ENCODE measurements at places on chromosomes 1 and 21. TPM values are rescaled to one million over a fixed set of nuclear protein-coding genes. Genes with fewer than 3 reads are reported as not detected.

SPRR4 gene
- not detected for total RNA-seq

BNIPL gene
- total RNA-seq = 0.63 TPM

TCHHL1 gene
- not detected for total RNA-seq

CELA2B gene
- not detected for total RNA-seq

TDRD5 gene
- total RNA-seq = not detected

S100A7A gene
- total RNA-seq = not detected

PM20D1 gene
- total RNA-seq = not detected

RBP7 gene
- not detected for total RNA-seq

DNALI1 gene
- not detected for total RNA-seq

FBLIM1 gene
- not detected for total RNA-seq

CLSTN1 gene
- total RNA-seq = 77.7 TPM

DNA sequence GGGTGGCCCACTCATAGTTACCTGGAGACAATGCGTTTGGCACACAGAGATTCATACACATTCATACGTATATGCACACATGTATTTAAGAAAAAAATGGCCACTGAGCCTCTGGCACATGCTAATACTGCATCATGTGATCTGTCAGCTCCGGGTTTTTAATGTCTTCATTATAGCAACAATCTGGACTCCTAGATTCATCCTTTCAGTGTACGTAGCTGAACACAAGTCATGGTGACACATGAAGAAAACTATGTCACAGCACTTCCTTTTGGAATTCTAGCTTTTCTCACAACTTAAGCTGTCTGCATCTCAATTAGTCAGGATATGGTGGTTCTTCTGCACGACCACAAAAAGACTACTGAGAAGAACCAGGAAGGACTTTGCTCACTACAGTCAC, 24.7 kb downstream of the HSF2BP start:
- DNase-seq = no peak

DNA sequence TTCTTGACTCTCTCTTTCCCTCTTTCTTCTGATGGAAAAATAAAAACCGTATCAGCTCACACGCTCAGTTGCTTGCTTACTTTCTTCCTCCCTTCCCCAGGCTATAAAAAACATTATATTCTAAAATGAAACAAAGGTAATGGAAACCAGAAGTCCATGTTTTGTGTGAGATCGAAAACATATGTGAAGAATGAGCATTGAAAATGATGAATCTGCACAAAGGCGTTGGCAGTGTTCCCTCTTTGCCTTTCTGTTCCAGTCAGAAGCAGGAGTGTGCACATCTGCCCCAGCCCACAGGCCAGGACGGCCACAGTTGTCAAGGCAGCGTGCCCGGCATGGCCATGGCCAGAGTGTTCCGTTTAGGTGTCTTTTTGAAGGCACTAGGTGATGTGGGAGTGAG, 185.3 kb upstream of the USP24 start:
- no peak for DNase-seq

GRCh38 chr1:245085508-245086095, 69.2 kb upstream of the KIF26B start:
- no peak for DNase-seq

DNA sequence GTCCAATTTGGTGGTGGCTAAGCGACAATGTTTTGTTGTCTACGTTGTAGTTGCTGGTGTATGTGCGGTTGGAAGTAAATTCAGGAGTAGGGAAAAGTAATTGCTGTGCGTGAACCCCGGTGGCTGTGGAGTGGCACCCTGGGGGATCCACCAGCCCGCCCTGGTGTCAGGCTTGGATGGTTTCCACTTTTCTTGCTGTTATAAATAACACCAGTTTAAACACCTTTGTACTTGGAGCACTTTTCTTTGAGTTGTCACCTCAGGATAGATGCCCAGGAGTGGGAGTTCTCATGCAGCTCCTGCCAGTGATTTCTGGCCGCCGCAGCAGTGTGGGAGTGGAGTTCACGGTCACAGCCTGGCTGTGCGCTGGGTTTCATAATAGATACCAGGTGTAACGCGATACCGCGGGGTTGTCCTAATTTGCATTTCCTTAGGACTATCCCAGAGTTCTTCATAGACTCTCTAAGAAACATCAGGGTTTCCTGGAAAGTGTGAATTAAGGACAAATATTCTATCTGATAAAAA, 12.8 kb upstream of the TMEM200B start:
- no peak for DNase-seq

DNA sequence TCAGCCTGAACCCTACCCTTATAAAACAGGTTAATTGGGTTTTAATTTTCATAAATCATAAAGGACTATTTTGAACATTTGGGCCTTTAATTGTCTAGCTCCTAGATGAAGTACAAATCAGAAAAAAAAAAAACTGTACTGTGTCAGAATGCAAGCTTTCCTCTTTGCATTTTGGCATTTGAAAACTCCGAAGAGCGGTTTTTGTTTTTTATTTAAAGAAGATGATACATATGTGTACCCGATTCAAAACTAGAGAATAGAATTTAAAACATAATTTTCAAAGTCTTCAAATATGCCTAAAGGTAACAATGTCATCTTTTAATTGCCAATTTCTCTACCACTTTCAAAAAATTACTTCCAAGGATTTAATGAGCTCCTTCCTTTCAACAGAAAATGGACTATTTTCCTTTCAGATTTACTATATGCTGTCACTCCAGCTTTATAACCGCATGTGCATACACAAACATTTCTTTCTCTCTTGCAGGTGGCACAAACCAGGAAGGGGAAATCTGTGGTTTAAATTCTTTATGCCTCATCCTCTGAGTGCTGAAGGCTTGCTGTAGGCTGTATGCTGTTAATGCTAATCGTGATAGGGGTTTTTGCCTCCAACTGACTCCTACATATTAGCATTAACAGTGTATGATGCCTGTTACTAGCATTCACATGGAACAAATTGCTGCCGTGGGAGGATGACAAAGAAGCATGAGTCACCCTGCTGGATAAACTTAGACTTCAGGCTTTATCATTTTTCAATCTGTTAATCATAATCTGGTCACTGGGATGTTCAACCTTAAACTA, 33.7 kb downstream of the MRPL39 start:
- DNase-seq = no peak

GRCh38 chr21:34189506-34189905, 116.1 kb downstream of the MRPS6 start:
- peak; percentile 48 for DNase-seq

DNA sequence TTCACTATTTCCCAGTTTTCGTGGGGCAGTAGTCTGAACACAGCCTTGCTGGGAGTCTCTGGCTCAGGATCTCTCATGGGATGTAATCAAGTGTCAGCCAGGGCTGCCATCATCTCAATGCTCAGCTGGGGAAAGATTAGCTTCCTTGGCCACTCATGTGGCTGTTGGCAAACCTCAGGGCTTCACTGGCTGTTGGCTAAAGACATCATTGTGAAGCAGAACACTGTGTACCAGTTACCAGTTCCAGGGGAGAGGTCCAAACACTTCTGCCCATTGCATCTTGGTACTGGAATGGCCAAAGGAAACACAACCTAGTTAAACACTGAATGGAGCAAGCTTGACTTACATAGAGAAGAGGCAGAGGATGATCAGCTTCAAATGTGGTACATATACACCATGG, 33.7 kb downstream of the AADACL4 start:
- DNase-seq = no peak

DNA sequence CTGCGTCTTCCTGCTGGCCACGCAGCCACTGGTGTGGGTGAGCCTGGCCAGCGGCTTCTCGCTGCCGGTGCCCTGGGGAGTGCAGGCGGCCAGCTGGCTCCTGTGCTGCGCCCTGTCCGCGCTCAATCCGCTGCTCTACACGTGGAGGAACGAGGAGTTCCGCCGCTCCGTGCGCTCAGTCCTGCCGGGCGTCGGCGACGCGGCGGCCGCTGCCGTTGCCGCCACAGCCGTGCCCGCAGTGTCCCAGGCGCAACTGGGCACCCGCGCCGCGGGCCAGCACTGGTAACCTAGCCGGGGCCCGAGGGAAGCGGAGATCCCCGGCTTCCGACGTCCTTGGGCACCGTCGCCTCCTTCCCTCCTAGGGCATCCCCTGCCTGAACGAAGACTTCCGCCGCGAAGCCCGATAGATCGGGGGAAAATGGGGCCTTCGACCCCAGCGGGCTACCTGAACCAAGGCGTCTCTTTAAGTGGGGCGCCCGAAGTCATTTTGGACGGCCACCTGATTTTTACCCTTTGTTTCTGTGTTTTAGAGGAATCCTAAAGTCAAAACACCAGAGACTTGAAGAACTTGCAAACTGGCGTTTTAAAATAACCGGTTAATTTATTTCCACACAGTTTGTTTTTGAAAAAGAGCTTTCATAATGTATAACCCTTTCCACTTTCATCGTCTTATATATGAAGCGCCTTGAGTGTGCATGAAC, 2.0 kb downstream of the GPR88 start:
- DNase-seq = no peak

GRCh38 chr1:213393860-213394259, 342.8 kb downstream of the RPS6KC1 start:
- DNase-seq = no peak

- no peak for DNase-seq
Observed at GRCh38 chr1:183143576-183144315, 42.3 kb upstream of the LAMC2 start.

DNA sequence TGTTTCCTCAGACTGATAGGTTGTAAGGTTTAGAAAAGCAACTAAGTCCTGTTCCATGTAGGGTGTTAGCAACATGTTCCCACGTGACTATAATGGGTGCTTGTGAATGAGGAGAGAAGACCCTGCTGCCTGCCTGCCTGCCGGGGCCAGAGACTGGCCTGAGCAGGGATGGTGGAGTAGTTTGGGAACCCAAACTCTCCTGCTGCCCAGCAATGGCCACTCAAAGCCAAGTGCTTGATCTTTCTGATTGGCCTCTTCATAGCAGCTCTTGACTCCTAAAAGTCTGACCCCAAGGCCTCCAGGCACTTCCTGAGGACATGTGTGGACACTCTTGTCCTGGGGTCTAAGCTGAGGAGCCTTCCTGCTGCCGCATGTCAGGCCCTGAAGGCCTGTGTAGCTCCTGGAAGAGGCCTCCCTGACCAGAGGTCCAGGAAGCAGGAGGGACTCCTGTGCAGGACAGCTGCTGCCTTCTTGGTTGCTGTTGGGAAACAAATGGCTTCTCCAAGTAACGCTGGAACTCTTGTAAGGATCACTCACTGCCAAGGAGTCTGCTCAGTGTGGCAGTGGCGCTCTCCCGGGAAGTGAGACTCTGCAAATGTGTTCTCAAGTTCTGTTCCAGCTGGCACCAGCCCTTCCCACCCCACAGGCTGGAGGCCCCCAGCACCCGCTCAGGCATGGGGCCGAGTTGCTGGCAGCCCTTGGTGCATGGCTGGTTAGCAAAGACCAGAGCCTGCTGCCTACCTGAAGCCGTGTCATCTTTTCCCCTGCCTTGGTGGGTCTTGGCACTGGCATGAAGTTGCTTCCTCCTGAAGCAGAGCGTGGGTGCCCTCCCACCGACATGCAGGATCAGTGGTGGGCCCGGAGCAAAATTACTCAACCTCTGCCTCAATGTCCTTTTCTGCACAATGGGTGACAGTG, 35.5 kb downstream of the MAN1C1 start:
- no peak for DNase-seq

GRCh38 chr1:173997791-173998190, 24.4 kb downstream of the RC3H1 start:
- no peak for DNase-seq

GRCh38 chr1:209775678-209776077, 8.7 kb downstream of the C1orf74 start:
- no peak for DNase-seq

- DNase-seq = no peak
Observed at GRCh38 chr1:90074970-90075391, 80.1 kb downstream of the ZNF326 start.

- no peak for DNase-seq
Observed at GRCh38 chr1:96825231-96825630, 103.6 kb downstream of the PTBP2 start.

DNA sequence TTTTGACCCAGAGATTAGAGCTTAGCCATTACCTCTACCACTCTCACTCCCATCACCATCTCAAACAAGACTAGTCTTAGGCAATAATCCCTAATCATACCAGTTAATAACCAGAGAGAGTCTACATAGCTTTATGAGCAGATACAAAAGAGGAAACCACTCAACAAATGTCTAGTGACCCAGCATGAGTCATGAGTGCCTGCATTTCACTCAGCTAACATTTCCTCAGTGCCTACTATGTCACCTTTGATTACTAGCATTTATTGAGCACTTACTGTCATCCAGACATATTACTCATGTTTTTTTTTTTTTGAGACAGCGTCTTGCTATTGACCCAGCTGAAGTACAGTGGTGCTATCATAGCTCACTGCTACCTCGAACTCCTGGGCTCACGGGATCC, 35.9 kb upstream of the GALNT2 start:
- no peak for DNase-seq

DNA sequence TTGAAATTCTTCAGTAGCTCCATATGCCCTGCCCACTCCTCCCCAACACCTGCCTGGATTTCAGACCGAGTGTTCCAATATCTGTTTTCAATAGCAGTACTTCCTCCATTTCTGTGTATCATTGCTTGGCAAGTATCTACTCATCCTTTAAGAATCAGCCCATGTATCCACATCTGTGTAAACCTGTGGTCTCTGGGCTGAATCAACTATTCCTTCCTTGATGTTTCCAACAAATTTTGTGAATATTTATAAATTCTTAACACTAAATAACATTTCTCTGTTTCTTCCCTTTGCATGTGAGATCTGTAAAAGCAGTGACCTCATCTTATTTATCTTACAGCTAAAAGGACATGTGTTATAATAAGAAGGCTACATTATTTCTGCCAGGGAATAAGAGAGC, 26.0 kb upstream of the UAP1 start:
- DNase-seq = no peak

- DNase-seq = no peak
Observed at GRCh38 chr1:236281198-236281653, 532 bp downstream of the ERO1B start.

GRCh38 chr21:34935898-34936297, 113.2 kb downstream of the RUNX1 start:
- no peak for DNase-seq

GRCh38 chr1:150560011-150560438, 10.8 kb downstream of the ADAMTSL4 start:
- peak; percentile 92 for DNase-seq

- no peak for DNase-seq
Observed at GRCh38 chr21:35046263-35046624, 2.9 kb downstream of the RUNX1 start.

GRCh38 chr1:33656467-33657005, 184.1 kb downstream of the ZSCAN20 start:
- no peak for DNase-seq
